A172 (cell line): ENCODE measurements at places on chromosomes 12 and 14.
A peak's percentile ranks its signal among the peaks of the same experiment; 100 is the strongest.

GRCh38 chr12:89995870-89996269 is 287.2 kb upstream of the ATP2B1 start:
- no peak for DNase-seq

GRCh38 chr12:108607981-108608600 is 10.2 kb upstream of the TMEM119 start:
- DNase-seq = no peak

GRCh38 chr12:24595652-24596235 is 353.2 kb downstream of the BCAT1 start:
- peak; percentile 3 for DNase-seq

GRCh38 chr14:73149753-73150152 is 13.4 kb downstream of the PSEN1 start:
- no peak for DNase-seq

GRCh38 chr12:20585913-20586312 is 109.2 kb upstream of the SLCO1C1 start:
- DNase-seq = no peak

- DNase-seq = no peak
These were observed 12.3 kb downstream of the ZC2HC1C start for GRCh38 chr14:75081660-75082229.

- DNase-seq = no peak
These were observed 154.9 kb downstream of the DYRK2 start for GRCh38 chr12:67803278-67803993.

- peak; percentile 35 for DNase-seq
These were observed 137.5 kb downstream of the CNTN1 start for GRCh38 chr12:40829738-40830144.

- DNase-seq = no peak
These were observed 83.3 kb downstream of the CRACR2A start for GRCh38 chr12:3669594-3669993.

DNA sequence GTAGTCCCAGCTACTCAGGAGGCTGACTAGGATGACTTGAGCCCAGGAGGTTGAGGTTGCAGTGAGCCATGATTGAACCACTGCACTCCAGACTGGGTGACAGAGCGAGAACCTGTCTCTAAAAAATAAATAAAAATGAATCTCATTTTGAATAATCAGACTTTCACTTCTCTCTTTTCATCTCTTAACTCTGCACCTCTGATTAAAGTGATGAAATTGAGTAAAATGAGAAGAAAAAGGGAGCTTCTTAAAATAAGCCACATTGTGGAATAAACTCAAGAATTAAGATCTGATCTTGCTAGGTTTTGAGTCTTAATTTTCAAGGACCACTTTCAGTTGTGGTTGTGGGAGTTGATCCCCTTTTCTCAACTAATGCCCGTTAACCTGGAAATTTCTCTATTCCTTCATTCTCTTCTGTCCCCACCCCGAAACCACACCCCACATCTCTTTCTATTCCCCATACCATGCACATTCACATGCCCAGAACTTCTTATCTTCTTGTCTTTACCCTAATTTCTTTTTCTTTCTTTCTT is 70.9 kb upstream of the ETV6 start:
- DNase-seq = no peak

GRCh38 chr12:77645966-77646598 is 184.6 kb upstream of the NAV3 start:
- DNase-seq = no peak

- no peak for DNase-seq
These were observed 499 bp downstream of the TOGARAM1 start for GRCh38 chr14:44962334-44963043.

- no peak for DNase-seq
These were observed 61.2 kb upstream of the FAM222A start for GRCh38 chr12:109652233-109652976.

DNA sequence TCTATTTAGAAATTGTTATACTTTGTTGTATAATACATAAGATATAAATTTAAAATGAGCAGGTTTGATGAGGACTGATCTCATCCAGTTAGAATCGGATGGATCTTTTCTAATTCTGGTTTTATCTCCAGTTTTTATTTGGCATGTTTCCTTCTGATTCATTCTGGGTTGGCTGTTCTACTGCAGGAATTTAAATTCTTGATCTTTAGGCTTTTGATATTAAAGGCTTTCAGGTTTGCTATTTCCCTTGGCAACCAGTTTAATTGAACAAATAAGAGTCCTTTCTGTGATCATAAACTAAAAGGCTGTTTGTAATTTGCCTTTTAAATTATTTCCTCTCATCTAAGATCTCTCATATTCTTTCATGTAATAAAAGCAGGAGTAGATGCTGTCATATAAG is 83.4 kb downstream of the PDE6H start:
- no peak for DNase-seq

- no peak for DNase-seq
These were observed 822.7 kb downstream of the NRXN3 start for GRCh38 chr14:78992867-78993266.

DNA sequence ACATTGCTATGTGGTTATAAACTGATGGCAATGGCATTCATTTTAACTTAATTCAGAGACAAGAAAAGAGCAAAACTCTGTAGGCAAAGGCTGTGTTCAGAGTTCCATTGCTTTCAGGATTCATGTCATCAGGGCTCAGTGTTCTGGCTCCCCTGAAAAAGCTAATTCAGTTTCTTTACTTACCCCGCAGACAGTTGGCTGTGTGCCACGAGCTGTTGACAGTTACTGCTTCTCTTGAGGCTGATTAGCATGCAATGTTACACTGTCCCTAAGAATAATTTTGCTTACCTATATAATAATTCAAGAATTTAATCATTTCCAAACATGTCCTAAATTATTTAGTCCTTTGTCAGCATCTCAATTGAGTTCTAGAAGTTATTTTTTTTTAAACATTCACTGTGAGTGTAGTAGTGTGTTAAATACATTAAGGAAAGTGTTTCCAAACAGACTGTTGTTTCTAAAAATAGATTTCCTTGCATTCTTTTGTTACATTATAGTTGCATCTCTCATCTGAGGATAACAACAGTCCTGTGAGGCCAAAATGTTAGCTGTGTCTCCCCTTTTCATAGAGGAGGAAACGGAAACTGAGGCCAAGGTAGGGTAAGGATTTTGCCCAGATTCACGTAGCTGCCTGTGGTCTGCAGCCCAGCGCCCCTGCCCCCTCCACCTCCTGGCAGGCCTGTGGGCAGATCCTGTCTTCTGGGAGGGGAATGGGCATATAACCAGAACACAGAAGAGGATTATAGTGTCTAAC is 98.6 kb downstream of the PELI2 start:
- no peak for DNase-seq

- no peak for DNase-seq
These were observed 46.0 kb upstream of the HIF1A start for GRCh38 chr14:61649283-61649682.

DNA sequence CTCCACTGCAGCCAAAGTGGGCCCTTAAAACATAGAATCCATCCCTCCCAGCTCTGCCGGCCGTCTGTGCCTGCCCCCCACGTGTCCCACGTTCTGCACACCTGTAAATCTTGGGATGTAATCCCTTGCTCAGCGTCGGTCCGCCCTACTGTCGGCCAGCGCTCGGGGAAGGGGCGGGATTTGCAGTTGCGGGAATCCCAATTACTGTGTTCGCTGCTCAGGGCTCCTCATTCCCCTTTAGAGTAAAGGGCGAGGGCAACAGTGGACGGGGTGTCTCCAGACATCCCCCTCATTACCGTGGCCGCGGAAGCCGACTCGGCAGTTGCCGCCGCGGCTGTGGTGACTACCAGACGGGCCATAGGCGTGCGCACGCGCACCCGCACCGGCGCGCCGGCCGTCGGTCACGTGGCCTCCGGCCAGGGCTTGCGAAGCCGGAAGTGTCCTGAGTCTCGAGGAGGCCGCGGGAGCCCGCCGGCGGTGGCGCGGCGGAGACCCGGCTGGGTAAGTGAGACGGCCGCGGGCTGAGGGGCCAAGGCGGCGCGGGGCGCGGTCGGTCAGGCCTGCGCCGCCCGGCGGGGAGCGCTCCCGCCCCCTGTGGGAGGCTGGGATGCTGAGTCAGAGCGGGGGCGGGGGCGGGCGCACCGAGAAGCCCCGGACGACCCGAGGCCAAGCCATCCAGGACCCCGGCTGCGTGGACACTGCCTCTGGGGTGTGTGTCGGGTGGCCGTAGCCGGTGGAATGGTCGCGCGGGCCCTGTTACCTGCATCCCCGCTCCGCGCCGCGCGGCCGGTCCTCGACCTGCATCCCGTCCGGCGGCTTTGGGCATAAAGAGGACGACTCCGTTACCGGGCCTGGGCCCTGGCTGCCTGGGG is at the start of gene TBK1:
TSS of gene TBK1 (plus strand) at position 434 of the 872 bp plus-strand sequence. CDS start 3,751 bp downstream, outside the sequence.
- DNase-seq = peak; percentile 70

DNA sequence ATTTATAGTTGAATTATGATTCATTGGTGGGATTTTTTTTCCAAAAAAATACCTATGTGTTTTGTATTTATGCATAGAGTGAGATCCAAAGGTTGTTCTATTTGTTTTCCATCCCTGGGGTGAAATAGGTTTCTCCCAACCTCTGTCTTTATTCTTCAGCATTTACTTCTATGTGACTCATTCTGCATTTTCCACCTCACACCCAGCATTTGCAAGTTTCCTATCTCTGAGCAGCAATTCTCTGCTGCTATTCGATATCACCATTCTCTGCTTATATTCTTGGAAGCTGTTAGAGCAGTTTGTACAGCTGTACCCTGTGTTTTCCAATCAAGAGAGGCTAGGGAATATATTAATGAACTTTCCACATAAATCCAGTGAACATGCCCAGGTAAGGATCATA is 538.9 kb downstream of the SNAPC1 start:
- no peak for DNase-seq

- DNase-seq = peak; percentile 70
These were observed 62.3 kb upstream of the PTCSC3 start for GRCh38 chr14:36238666-36239363.

- no peak for DNase-seq
These were observed 744.3 kb downstream of the DIO2 start for GRCh38 chr14:79466938-79467527.

GRCh38 chr12:109098183-109098604 is 797 bp downstream of the UNG start:
- no peak for DNase-seq

DNA sequence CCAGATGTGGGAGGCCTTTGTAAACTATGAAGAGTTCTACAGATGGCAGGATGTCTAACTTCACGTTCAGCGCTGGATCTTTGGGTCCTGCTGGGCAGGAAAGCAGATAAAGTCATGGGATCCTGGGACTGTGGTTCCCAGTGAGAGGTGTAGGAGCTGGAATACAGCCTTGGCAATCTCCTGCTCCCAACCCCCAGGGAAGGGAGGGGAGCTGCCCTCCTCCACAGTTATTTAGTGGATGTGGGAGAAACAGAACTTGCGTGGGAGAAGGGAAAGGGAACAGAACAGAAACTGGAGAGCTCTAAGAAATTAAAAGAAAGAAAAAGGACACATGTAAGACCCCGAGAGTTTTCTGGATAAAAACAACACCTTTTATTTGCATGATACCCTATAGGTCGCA is 37.0 kb downstream of the NUAK1 start:
- DNase-seq = no peak

DNA sequence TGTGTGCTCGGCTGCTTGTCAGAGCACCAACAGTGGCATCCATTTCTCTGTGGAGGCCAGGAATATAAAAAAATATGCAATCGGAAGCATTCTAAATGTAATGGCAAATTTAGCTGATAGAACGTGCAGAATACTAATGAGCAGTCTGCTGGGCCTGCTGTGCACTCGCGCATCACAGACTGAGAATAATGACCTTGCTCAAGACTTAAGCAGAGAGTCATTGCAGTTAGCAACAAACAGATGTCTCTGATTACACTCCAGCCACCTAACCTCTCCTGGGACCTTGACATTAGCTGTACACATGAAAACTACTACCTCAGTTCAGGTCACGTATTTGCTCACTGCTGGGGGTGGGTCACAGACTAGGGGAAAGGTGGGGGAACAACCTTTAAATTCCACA is 269.2 kb upstream of the DAAM1 start:
- no peak for DNase-seq

- DNase-seq = peak; percentile 21
These were observed 1638.7 kb upstream of the SEL1L start for GRCh38 chr14:83172363-83172762.

GRCh38 chr12:114936148-114937079 is 252.4 kb upstream of the TBX3 start:
- DNase-seq = peak; percentile 78

DNA sequence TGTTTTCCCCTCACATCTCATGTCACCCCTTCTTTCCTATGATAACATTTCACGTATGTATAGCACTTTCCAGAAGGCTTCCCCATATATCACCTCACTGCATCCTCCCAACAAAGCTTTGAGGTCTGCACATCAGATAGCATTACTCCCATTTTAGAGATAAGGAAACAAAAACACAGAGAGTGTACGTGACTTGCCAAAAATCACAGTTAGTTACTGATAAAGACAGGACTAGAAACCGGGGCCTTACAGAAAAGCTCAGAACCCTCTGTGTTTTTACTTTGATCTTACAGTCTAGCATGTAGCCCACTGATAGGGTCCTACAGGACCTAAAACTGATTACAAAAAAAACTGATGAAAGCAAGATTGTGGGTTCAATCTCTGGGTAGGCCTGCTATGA is 202.9 kb upstream of the CDKN3 start:
- no peak for DNase-seq
